ENCODE measurements at places on chromosomes 7 and 10. TPM values are rescaled to one million over a fixed set of nuclear protein-coding genes. Genes with fewer than 3 reads are reported as not detected.

Gene OR9A2
- total RNA-seq: 0.56 TPM

Gene LAMTOR4
- total RNA-seq: 151 TPM

Gene SYT15
- 1.1 TPM for total RNA-seq

Gene HOXA9
- not detected for total RNA-seq

Gene CFAP69
- not detected for total RNA-seq

Gene PHF14
- 33.0 TPM for total RNA-seq

Gene EGFR
- not detected for total RNA-seq

Gene CCL24
- total RNA-seq: 1.2 TPM

Gene SNCG
- not detected for total RNA-seq

Gene TMEM209
- total RNA-seq: 30.0 TPM

DNA sequence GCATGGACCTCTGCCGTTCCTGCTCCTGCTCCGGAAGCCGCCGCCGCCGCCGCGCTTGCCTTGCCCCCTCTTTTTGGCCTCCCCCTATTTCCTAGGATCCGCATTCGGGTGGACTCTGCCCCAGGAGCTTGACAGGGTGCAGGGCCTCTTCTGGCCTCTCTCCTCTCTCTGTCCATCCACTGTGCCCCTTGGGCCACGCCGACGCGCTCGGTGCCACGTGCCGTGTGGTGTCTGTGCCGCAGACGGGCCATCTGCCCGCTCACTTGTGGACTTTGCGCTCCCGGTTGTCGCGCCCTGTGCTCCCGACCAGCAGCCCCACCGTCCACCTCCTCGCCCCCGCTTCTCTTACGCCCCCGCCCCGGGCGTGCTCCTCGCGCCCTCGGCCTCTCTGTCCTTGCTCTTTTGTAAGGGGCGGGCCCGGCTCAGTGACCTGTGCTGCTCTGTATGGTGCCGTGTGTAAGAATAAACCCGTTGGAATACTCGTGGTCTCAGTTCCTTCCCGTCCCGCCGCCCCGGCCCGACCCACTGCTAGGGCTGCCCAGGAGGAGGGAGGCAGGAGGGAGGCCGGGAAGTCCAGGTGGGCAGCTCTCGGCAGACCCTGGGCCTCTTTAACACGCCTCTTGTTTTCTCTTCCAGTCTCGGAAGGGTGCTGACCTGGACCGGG, 37.0 kb downstream of the AGAP3 start:
- no peak for DNase-seq

DNA sequence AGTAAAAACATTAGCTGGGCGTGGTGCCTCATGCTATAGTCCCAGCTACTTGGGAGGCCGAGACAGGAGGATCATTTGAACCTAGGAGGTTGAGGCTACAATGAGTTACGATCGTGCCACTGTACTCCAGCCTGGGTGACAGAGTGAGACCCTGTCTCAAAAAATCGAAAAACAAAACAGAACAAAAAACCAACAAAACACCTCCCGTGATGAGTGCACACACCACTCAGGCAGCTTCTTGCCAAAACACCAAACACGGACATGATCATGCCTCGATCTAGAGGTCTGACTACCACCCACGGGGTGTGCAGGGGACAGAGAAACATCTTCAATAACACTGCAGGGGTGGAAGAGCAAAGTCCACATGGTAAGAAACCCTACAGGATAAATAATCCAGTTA, 44.4 kb downstream of the AMZ1 start:
- DNase-seq: no peak

DNA sequence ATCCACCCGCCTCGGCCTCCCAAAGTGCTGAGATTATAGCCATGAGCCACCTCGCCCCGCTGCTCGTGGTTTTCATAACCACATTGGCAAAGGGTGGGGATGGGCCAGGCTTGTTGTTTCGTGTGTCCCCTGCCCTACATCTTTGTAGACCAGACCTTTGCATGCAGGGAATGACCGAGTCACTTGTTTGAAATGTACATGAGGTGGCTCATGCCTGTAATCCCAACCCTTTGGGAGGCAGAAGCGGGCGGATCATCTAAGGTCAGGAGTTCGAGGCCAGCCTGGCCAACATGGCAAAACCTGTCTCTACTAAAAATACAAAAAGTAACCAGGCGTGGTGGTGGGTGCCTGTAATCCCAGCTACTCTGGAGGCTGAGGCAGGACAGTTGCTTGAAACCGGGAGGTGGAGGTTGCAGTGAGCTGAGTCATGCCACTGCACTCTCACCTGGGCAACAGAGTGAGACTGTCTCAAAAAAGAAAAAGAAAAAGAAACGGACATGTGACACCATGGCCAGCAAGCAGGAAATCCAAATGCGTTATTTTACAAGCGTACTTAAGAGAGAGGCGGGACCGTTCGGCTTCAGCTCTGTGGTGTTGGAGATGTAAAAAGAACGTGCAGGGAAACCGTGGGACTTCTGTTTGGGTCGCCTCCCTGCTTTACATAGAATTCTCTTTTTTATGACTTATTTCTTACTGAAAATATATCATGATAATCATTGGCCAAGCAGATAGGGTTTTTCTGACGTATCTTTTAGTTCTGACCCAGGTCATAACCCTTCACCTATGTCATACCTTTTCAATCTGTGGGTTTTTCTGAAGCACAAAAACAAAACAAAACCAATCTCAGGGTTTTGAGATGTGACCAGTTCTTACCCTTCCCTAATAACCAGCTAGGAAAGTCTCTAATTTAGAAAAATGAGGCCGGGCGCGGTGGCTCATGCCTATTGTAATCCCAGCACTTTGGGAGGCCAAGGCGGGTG, 45.1 kb downstream of the WIPI2 start:
- DNase-seq: no peak

- no peak for DNase-seq
These were observed 43.0 kb upstream of the SHTN1 start for GRCh38 chr10:117047947-117048346.

DNA sequence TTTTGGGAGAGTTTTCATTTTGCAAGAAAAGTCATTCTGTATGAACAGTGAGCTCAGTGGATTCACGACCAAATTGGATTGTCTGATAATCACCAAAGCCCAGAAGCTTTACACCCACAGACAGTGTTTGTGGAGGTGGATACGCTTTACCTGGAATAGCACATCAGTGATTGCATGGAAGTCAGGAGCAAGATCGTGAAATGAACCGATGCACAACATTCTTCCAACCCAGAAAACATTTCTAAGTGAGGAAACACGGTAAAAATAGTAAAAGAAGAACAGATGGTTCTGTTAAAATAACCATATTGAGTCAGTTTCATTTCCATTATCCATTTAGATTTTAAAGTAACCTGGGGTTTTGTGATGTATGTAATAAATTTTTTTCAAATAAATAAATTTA, 478.2 kb upstream of the PFKP start:
- DNase-seq: no peak

GRCh38 chr7:130379532-130379920, 768 bp upstream of the CPA1 start:
- DNase-seq: no peak

- DNase-seq: no peak
These were observed 1.9 kb downstream of the BRAF start for GRCh38 chr7:140922741-140923345.

DNA sequence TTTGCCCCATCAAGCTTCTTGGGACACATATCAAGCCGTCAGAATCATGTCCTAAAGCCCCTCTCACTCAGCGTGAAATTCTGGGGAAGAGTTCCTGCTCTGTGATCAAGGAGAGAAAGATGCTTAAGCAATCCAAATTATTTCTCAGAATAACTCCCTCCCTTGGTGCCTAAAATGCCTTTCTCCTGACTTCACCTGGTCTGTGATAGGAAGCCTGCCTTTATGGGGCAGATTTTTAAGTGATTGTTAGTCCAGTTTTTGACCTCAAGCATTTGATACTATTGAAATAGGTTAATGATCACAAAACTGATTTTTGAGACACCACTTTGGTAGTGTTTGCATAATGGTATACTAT, 76.4 kb upstream of the MAGI2 start:
- no peak for DNase-seq

DNA sequence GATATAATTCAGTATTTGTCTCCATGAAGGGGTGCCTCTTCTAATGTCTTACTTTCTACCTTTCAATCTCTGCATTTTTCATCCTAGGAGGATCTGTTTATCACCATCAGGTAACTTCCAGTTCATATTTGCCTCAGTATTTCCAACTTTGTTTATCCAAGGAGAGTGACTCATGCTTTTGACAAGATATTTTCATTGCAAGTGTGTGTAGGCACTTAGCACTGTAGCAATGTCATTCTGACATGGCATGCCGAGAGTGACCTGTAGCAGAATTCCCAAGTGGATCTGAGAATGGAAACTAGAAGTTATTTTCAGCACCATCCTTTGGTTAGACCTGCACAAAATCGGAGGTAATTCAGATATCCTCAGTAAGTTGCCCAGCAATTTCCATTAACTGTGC, 129.9 kb downstream of the INHBA start:
- DNase-seq: no peak

DNA sequence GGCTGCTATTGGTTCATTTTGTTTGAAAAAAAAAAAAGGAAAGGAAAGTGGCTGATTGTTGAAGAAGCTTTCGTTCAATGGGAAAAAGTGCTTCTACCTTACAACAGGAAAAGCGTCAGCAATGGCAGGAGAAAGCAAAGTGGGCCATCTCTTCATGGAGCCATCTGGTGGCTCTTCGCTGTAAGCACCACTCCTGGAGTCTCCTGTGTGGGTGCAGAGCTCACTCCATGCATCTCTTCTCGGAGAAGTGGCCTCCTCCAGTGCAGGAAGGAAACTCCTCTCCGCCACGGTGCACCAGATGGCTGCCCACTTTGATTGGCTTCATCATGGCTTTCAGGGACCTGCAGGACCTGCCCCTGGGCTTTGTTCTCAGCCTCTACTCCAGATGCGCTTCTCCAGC, 250.9 kb downstream of the PTEN start:
- no peak for DNase-seq

DNA sequence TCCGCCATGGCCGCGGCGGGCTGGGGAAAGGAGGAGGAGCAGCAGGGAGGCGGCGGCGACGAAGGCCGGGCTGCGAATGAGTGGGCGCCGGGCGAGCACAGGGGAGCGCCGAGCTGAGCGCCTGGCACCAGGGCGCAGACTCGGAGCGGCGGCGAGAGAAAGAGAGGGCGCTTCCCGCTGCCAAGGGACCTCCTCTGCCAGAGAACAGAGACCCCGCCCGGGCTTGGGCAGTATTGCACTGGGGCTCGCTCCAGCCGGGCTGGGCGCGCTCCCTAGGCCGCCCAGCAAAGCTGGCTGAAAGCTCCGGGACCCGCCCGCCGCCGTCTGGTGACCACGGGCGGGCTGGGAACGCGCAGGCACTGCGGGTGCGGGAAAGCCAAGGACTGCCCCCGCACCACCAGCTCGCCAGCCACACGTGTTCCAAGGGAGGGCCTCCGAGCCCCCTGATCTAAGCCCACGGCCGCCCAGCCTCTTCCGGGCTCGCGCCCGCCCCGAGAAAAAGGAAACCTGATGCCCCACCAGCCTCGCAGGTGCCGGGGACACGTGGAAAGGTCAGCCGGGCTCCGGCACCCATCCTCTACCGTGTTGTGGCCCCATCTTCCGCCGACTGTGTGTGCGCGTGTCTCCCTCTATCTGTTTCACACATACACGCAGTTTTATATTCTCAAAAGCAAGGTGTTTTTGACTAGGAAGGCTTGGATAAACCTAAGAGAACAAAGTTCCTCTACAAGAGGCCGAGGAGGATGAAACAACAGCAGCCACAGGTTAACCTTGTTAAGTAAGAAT, at the start of gene CCDC6:
Gene CCDC6 (minus strand): TSS at position 140 of the 786 bp plus-strand sequence. CDS start 132 bp downstream, at position 8.
- DNase-seq: peak; percentile 91

- no peak for DNase-seq
These were observed 62.5 kb downstream of the TMEM130 start for GRCh38 chr7:98807068-98808048.

GRCh38 chr7:44973610-44974401, 5.0 kb downstream of the MYO1G start:
- no peak for DNase-seq

- no peak for DNase-seq
These were observed 59.5 kb upstream of the TOMM7 start for GRCh38 chr7:22882106-22882505.

DNA sequence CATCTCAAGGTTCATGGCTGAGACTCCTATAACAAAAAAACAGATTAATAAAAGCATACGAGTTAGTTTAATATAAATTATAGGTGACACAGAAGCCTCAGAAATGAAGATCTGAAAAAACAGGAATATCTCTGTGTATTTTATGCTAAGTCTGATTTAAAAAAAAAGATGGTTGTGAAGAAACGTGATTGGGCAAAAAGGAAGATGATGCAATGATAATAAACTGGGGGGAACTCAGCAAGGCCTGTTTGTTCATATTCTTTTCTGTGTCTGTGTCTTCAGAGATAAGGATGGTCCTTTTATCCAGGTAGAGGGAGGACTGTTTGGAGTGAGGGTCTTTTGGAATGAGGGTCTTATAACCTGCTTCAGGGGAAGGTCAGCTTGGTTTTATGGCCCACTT, 25.9 kb downstream of the TAC1 start:
- no peak for DNase-seq

DNA sequence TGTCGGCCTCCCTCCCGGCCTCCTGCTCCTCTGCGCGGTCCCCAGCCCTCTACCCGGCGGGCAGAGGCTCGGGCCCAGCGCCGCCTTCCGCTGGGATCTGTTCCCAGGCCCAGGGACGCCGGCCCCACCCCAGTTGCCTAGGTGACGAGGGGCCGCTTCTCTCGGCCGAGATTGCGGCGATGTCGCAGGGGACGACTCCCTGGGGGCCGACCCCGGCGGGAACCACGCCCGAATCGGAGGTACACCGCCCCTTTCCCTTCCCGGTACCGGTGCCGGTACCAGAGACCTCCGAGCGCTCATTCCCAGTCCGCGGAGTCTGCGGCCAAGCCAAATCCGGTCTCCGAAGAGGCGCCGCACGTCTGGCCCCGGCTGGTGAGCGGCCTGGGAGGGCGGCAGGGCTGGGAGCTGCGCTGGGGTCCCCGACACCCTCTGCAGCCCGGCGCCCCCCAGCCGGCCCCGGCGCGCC, at the start of gene CABCOCO1:
Gene CABCOCO1 (plus strand): TSS at position 136 of the 466 bp plus-strand sequence. CDS start 44 bp downstream, at position 180.
- no peak for DNase-seq

DNA sequence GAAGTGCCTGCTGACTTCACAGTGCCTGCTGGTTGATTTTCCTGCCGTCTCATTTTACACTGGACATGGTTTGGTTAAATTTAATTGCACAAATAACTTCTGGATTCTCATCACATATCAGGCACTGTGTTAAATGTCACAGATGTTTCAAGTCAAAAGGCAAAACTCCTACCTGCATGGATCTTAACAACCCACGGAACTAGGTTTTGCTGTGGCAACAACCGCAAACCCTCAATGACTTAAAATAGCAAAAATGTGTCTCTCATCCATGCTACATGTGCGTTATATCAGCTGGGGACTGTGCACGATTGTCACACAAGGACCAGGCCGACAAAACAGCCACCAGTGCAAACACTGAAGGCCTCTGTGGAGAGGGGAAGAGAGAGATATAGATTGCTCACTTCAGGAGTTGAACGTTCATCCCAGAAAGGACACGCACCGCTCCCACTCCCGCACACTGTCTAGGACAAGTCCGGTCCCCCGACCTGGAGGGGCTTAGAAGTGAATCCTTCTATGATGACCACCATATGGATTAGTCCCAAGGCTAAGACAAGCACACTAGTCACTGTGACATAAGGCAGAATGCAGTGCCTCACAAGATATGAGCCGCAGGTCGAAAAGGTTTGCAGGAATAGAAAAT, 233.3 kb downstream of the SKAP2 start:
- no peak for DNase-seq

GRCh38 chr10:43076876-43077420, at the start of gene RET:
RET (plus strand) TSS chr10:43077069; CDS start chr10:43077259, 190 bp downstream.
- no peak for DNase-seq

GRCh38 chr10:127992376-127992775, 85.5 kb downstream of the PTPRE start:
- DNase-seq: no peak

GRCh38 chr10:14476641-14477407, 146.1 kb upstream of the FRMD4A start:
- no peak for DNase-seq

All from activated B cell treated with CpG ODN at 0.5 μM for 24 hours (primary cell).